ENCODE measurements at places on chromosomes 3 and 15. TPM values are rescaled to one million over a fixed set of nuclear protein-coding genes. Genes with fewer than 3 reads are reported as not detected.

DNA sequence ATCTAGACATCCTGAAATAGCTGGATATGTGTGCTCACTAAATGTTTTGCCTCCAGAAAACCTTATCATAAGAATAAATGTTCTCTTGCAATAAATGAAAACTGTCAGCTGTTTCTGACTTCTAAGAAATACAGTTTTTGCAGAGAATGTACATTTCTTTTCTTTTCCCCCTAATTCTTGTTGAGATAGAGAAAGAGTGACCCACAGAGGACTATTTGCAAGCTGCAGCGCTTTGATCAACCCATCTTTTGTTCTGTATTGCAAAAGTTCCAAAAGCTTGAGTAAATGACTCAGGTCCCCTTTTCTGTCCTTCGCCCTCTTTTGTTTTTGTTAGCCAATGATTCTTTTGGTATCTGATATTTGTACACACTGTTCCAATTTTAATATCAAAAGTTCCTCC is 141.9 kb downstream of the BBX start:
- no peaks in the 10 kb centered on the region for H3K36me3 ChIP-seq
- H3K4me3 ChIP-seq: no peak overlapping the region
- H3K27me3 ChIP-seq: no peaks in the 10 kb centered on the region
- DNase-seq: no peak

The ACAN gene
- total RNA-seq: 11.5 TPM

The UROC1 gene
- total RNA-seq: 0.06 TPM

- no peak overlapping the region for H3K27ac ChIP-seq
- no peaks in the 10 kb centered on the region for H3K36me3 ChIP-seq
- H3K4me3 ChIP-seq: peak overlapping the region; percentile 64
- DNase-seq: no peak
Measured at GRCh38 chr3:44476181-44476611, 1.3 kb downstream of the ZNF445 start.

DNA sequence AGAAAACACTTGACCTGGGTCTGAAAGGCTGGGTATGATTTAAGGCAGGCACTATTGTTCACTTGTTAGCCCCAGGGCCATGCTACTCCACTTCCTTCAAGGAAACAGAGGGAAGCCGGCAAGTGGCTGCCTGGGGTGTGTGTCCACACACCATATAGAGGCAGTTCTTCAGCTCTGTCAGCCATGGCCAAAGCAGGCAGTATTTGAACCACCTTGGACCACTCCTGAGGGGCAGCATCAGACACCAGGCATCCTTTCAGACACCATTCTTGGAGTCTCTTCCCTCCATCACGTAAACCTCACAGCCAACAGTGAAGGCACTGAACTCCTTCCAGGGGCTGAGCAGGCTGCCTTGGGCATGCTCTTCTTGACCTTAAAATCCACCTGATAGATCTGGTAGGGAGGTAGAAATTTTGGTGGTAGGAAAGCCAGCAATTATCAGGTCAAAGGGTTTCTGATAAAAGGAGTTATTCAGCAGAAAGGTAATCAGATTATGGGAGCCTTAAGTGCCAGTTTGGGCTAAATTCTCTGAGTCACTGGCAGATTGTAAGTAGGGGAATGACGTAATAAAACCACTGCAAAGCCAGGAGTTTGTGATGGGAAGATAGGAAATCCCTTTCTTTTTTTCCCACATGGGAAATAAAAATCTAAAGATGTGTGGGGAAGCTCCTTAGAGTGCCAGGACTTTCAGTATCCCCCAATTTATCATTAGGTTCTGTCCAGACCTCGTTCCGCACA is 20.2 kb downstream of the TGFBR2 start:
- no peak overlapping the region for H3K27ac ChIP-seq
- H3K27me3 ChIP-seq: no peaks in the 10 kb centered on the region
- no peaks in the 10 kb centered on the region for H3K36me3 ChIP-seq
- peaks cover 2% of the 10 kb centered on the region for H3K4me1 ChIP-seq
- DNase-seq: no peak

DNA sequence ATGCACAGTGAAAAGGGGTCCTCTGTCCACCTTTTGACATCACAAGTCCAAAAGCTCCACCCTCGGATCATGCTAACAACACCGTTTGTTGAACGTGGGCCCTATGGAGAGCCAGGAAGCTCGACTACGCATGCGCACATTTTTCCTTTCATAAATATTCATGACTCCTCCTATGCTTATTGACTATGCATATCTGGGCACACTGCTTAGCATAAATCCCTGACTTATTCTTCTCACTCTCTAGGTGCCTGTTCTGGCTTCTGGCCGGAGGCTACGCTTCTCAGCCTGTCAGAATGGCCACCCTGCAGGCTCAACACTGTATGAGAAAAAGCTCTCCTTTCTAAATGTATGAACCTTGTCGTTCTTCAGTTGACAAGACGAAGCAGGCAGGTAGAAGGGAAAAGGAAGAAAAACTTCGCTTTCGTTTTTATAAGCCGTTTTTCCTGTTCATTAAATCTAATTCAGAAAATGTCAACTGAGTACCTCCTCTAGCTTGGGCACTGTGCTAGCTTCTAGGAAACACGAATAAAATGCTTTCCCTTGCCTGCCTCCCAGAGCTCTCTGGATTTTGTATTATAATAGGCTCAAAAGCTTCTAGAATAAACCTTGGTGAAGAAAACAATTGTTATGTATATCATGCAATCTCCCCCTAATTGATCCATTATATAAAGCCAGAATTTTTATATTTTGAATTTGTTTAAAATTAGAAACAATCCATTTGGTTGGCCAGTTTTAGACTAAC is 207.7 kb downstream of the ATP10A start:
- DNase-seq: no peak
- no peak overlapping the region for H3K4me3 ChIP-seq
- no peaks in the 10 kb centered on the region for H3K27me3 ChIP-seq
- no peaks in the 10 kb centered on the region for H3K4me1 ChIP-seq

GRCh38 chr3:190741788-190742187 is 120.7 kb downstream of the GMNC start:
- H3K27ac ChIP-seq: no peak overlapping the region
- no peaks in the 10 kb centered on the region for H3K36me3 ChIP-seq
- H3K4me1 ChIP-seq: no peaks in the 10 kb centered on the region
- DNase-seq: no peak
- no peaks in the 10 kb centered on the region for H3K27me3 ChIP-seq

- DNase-seq: no peak
- no peak overlapping the region for H3K27ac ChIP-seq
Measured at GRCh38 chr3:27425896-27426565, 56.8 kb upstream of the NEK10 start.
